ENCODE measurements at places on chromosomes 13 and 19. TPM values are rescaled to one million over a fixed set of nuclear protein-coding genes. Genes with fewer than 3 reads are reported as not detected.
A peak's percentile ranks its signal among the peaks of the same experiment; 100 is the strongest.

- H3K27ac ChIP-seq: no peak overlapping the region
- no peak overlapping the region for H3K4me3 ChIP-seq
- no peaks in the 10 kb centered on the region for H3K27me3 ChIP-seq
- no peaks in the 10 kb centered on the region for H3K4me1 ChIP-seq
Observed at GRCh38 chr19:31995546-31995945, 349.9 kb upstream of the ZNF507 start.

- H3K36me3 ChIP-seq: no peaks in the 10 kb centered on the region
- no peak for DNase-seq
- H3K4me1 ChIP-seq: no peaks in the 10 kb centered on the region
Observed at GRCh38 chr13:41751277-41751676, 209.6 kb downstream of the VWA8 start.

DNA sequence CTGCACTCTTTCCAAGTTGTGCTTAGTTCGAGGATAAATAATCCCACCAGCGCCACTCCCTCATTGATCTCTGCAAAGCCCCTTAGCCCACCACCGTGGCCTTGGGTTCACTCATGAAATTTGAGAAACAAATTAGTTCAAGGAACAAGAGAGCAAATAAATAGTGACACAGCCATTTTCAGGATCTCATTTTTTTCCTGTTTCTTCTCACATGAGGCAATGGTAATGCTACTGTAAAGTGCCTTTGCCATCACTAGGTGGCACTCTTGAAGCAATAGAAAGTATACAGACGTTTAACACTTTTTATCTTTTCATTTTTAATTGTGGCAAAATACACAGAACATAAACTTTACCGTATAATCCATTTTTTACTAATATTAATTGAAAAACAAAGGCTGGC, 76.8 kb upstream of the ZNF835 start:
- no peaks in the 10 kb centered on the region for H3K27me3 ChIP-seq
- no peak overlapping the region for H3K4me3 ChIP-seq
- H3K27ac ChIP-seq: no peak overlapping the region
- no peaks in the 10 kb centered on the region for H3K4me1 ChIP-seq

GRCh38 chr13:40477623-40478608, 188.5 kb downstream of the FOXO1 start:
- no peak overlapping the region for H3K4me3 ChIP-seq
- H3K4me1 ChIP-seq: no peaks in the 10 kb centered on the region
- peak; percentile 73 for DNase-seq

Gene NOP53
- 554 TPM for total RNA-seq

DNA sequence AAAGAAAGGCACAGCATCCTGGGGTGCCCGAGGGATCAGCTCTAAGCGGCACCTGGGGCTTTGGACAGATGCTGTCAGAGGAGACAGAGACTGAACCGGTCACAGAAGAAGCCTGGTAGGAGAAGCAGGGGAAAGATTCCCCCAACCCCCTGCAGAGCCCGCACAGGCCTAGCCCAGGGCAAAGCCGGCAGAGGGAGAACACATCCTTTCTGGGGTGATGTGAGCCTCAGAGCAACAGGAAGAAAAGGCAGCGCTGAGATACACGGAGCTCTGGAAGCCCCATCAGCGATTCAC, 101.2 kb downstream of the CRYL1 start:
- no peak overlapping the region for H3K27ac ChIP-seq
- peaks cover 18% of the 10 kb centered on the region for H3K4me1 ChIP-seq
- peaks cover 5% of the 10 kb centered on the region for H3K36me3 ChIP-seq
- DNase-seq: no peak
- H3K4me3 ChIP-seq: no peak overlapping the region

DNA sequence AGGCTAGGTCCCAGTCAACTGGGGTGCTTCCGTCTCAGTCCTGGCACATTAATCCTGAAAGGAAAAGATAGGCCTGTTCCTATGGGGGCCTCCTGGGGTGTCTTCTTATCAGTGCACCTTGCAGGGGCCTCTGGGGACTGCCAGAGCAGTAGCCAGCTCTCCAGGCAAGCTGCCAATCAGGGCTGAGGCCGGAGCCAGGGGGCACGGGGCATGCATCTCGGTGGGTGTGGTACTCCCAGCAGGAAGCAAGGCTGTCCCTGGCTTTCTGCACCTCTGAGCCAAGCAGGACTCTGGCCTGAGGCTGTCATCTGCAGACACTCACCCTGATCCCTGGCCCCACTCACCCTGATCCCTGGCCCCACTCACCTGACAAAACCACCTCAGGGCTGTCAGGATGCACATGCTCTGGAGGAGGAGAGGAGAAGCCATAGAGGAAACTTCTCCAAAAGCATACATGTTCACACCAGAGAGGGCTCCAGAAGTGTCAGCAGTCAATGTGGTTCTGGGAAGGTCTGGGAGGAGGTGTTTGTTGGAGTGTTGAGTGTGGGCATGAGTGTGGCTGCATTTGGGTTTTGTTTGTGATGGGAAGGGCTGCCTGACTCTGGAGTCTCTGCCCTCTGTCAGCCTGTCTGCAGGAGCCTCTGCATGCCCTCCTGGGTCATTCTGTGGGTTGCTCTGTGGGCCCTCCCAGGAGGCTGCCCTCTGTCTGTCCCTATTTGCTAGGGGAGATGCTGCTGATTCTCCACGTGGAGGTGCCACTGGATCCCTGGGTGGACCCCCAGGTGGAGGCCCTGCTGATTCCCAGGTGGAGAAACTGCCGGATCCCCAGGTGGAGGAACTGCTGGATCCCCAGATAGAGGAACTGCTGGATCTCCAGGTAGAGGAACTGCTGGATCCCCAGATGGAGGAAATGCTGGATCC, 22.7 kb upstream of the KCTD15 start:
- H3K4me3 ChIP-seq: no peak overlapping the region
- H3K27me3 ChIP-seq: peaks cover 8% of the 10 kb centered on the region
- no peak for DNase-seq
- no peak overlapping the region for H3K27ac ChIP-seq
- H3K36me3 ChIP-seq: no peaks in the 10 kb centered on the region
- peaks cover 8% of the 10 kb centered on the region for H3K4me1 ChIP-seq

- H3K4me1 ChIP-seq: no peaks in the 10 kb centered on the region
- peaks cover 42% of the 10 kb centered on the region for H3K36me3 ChIP-seq
- H3K27me3 ChIP-seq: no peaks in the 10 kb centered on the region
- peak within 1 kb of the TSS; percentile 83 for H3K27ac ChIP-seq
Observed at GRCh38 chr19:13764101-13764807, at the start of gene MRI1. Gene MRI1 (plus strand): TSS chr19:13764522. CDS start chr19:13764589, 67 bp downstream.

DNA sequence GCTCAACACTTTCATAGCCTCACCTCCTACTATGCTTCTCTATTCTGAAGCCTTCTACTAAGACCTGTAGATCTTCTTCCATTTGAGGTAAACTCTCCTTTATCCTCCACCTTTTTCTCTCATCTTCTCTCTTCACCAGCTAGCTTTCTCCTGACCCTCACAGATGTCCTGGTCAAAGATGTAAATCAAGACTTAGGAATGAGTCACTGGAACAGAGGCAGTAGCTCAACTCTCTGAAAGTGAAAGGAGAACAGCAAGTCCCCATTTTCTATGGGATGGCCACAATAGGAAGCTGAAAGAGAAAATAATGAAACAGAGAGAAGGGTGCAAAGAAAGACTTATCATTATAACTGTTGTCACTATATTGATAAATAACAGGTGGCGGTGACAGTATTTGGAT, 86.1 kb upstream of the DOCK9 start:
- H3K36me3 ChIP-seq: no peaks in the 10 kb centered on the region
- no peaks in the 10 kb centered on the region for H3K27me3 ChIP-seq
- no peak overlapping the region for H3K4me3 ChIP-seq
- H3K4me1 ChIP-seq: peaks cover 85% of the 10 kb centered on the region

Gene ZNF813
- 4.2 TPM for total RNA-seq

GRCh38 chr13:71399631-71400215, 467.3 kb downstream of the DACH1 start:
- H3K27ac ChIP-seq: no peak overlapping the region
- no peaks in the 10 kb centered on the region for H3K36me3 ChIP-seq
- DNase-seq: no peak
- H3K4me1 ChIP-seq: no peaks in the 10 kb centered on the region
- H3K4me3 ChIP-seq: no peak overlapping the region
- no peaks in the 10 kb centered on the region for H3K27me3 ChIP-seq

Gene PBX4
- 0.49 TPM for total RNA-seq

GRCh38 chr19:10144361-10144760, 24.7 kb upstream of the EIF3G start:
- H3K27ac ChIP-seq: no peak overlapping the region
- no peak overlapping the region for H3K4me3 ChIP-seq
- no peaks in the 10 kb centered on the region for H3K27me3 ChIP-seq
- no peak for DNase-seq
- H3K4me1 ChIP-seq: no peaks in the 10 kb centered on the region

Gene VSTM2B
- total RNA-seq: not detected

DNA sequence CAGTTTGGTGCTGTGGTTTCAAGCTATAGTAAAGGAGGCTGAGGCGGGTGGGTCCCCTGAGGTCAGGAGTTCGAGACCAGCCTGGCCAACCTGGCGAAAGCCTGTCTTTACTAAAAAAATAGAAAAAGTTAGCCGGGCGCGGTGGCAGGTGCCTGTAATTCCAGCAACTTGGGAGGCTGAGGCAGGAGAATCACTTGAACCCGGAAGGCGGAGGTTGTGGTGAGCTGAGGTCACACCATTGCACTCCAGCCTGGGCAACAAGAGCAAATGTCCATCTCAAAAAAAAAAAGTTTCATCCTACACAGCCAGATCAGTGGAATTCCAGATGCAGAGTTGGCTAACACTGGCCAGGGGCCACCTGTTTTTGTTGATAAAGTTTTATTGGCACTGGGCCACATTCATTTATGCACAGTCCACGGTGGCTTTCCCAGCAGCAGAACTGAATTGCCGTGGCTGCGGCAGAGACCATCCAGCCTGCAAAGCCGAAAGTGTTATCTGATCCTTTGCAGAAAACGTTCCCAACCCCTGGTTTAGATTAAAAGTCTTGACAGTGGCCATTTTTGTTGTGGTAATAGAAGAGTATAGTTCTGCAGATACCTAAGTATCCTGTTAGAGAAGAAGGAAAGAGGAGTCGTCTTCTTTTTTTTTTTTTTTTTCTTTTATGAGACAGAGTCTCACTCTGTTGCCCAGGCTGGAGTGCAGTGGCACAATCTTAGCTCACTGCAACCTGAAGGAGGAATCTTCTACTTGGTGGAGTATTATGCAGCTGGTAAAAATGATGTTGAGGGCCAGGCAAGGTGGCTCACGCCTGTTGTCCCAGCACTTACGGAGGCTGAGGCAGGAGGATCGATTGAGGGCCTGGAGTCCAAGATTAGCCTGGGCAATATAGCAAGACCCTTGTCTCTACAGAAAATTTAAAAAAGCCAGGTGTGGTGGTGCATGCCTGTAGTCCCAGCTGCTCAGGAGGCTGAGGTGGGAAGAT, 8.7 kb downstream of the NCLN start:
- no peak overlapping the region for H3K27ac ChIP-seq
- no peaks in the 10 kb centered on the region for H3K27me3 ChIP-seq
- H3K4me1 ChIP-seq: no peaks in the 10 kb centered on the region
- H3K36me3 ChIP-seq: no peaks in the 10 kb centered on the region

Gene CYP2A7
- 0.36 TPM for total RNA-seq

Gene SIAH3
- not detected for total RNA-seq

DNA sequence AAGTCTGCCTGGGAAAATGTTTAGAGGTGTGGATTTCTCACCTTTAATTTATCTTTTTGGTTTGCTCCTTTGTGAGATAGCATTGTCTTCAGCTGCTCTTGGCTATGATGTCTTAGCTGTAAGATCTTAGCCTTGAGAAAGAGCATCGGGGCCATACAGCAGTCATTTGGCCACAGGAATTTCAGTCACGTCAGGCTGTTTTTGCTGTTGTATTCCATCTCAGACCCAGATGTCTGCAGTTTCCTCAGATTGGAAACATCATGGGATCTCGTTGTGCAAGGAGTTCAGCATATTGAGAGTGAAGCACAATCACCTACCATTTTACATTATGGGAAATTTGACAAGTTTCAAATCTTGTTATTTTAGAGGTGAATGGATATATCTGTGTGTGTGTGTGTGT, 89.3 kb upstream of the C1QTNF9B start:
- no peak overlapping the region for H3K4me3 ChIP-seq
- H3K36me3 ChIP-seq: no peaks in the 10 kb centered on the region
- peaks cover 6% of the 10 kb centered on the region for H3K4me1 ChIP-seq

Gene USHBP1
- 3.1 TPM for total RNA-seq

DNA sequence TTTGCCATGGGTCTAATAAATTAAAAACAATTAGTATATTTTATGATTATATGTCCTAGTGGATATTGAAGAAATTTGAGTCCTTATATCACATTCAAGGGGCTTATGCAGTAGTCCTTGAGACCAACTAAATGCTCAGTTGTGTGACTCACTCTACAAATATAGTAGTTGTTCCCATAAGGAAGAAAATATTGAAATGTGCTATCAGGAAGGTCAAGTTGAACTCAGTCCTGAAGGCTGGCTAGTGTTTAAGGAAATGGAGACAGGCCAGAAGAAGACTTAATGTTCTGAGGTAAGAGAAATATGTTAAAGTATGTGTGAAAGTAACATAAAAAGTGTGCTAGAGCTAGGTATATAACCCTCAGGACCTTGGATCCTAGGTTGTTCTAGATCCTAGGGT, 766.1 kb upstream of the GPC6 start:
- H3K27me3 ChIP-seq: no peaks in the 10 kb centered on the region
- H3K4me3 ChIP-seq: no peak overlapping the region
- DNase-seq: no peak

DNA sequence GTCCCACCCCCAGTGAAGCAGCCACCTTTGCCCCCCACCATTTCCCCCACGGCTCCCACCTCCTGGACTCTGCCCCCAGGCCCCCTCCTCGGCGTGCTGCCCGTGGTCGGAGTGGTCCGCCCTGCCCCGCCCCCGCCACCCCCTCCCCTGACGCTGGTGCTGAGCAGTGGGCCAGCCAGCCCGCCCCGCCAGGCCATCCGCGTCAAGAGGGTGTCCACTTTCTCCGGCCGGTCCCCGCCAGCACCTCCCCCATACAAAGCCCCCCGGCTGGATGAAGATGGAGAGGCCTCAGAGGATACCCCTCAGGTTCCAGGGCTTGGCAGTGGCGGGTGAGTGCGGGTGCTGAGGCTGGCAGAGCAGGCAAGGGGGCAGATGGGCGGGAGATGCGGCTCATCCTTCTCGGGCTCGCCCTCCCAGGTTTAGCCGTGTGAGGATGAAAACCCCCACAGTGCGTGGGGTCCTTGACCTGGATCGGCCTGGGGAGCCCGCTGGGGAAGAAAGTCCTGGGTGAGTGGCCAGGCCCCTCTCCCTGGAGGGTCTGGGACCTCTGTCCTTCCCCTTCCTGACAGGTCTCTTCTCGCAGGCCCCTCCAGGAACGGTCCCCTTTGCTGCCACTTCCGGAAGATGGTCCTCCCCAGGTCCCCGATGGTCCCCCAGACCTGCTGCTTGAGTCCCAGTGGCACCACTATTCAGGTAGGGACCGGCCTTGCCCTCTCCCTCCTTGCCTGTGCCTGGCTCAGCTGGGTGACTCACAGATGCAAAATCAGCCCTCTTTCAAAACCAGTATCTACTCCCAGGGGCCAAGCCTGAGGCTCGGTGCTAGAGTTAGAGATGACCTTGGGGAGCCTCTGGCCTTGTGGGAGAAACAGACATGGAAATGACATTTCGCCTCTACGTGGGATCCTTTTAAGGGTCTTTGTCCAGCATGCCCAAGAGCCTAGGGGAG, 8.8 kb downstream of the IGFLR1 start:
- H3K27me3 ChIP-seq: no peaks in the 10 kb centered on the region
- no peak for DNase-seq
- H3K4me3 ChIP-seq: no peak overlapping the region
- H3K27ac ChIP-seq: no peak overlapping the region
- peaks cover 46% of the 10 kb centered on the region for H3K36me3 ChIP-seq

Gene YJEFN3
- 1.5 TPM for total RNA-seq

Gene OSCAR
- total RNA-seq: not detected
